Stromal cell of bone marrow (primary cell): ENCODE measurements at places on chromosomes 1 and 21.

DNA sequence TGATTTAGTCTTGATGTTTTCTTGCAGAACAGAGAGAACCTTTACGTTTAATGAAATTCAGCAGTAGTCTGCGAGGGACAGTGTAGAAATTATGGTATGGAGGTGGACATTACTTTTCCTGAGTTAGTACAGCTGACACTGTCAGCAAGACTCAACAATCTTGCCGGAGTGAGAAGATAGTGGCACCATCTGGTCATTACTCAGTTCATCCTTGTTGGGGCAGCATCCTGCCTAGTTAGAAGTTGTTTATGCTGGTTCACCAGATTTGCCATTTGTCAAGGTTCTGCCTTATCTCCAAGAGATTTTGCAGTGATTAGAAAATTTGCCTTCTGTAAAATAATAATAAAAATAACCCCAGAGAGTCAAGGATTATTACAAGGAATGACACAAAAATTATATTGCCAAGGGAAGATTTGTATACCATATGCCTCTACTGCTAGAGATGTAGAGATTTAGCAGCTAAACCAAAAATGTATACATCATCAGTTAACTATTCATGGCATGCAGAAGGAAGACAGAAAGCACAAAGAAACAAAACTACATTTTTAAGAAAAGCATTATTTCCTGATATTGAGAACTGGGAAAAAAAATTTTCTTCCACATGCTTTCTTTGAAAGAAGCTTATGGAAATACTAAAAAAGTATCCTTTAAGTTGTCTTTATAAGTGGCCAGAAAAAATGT, 1967.4 kb downstream of the NCAM2 start:
- no peak for DNase-seq

DNA sequence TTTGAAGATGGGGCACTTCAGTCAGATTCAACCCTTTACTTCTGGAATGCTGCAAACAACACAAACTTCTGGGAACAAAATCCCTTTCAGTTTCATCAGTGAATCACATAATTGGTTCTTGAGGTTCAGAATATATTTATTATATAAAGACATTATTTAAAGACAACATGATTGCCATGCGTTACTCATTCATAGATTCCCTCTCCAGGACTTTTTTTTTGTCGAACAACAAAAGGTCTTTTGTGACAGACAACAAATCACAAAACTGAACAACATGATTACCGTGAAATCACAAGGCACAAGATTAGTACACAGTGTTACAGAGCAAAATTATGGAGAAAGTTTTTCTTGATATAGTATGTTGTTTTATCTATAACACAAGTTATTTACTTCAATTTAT, 1815.0 kb downstream of the NCAM2 start:
- no peak for DNase-seq

DNA sequence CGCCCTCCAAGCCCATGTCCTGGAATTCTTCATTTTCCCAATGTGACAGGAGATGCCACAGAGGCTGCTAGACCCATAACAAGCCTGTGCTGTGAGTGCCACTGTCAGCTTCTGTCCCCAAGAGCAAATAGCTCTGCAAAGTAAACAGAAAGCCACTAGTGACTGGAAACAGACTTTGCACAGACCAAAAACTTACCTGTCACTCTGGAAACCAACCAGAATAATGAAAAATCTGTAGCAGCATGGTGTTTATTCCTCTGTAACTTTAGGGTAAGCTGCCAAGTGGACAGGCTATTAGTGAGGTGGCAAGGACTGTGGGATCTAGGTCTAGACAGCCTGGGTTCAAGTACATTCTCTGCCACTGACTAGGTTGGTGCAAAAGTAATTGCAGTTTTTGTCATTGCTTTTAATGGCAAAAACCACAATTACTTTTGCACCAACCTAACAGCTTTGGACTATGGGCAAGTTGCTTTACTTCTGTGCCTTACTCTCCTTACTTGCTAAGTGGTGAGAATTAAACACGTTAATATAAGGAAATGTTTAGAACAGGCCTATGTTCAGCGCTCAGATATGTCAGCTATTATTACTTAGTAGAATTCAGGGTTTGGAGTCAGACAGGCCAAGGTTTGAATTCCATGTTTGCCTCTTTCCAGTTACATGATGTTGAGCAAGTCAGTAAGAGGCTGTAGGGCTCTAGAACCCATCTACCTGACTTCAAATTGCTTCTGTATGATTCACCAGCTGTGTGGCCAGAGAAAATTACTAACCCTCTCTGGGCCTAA, at the start of gene C8B:
TSS of gene C8B (minus strand) at position 100 of the 782 bp plus-strand sequence. CDS start at position 33, 67 bp downstream.
- no peak for DNase-seq

DNA sequence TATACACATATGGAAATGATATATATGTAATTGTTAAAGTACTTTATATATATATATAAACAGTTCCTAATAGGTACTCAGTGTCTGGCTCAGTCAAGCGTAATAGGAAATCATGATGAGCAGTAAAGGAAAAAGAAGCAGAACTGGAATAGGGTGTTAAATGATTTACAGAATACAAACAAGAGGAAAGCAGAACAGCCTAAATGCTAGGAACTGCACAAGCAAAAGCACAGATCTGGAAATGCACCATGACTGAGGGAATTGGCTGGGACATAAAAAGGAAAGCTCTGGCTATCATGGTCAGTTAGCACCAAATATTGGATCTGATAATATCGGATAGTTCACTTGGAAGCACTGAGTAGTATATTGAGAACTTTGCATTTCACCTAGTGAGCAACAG, 51.8 kb downstream of the SLC44A5 start:
- no peak for DNase-seq

DNA sequence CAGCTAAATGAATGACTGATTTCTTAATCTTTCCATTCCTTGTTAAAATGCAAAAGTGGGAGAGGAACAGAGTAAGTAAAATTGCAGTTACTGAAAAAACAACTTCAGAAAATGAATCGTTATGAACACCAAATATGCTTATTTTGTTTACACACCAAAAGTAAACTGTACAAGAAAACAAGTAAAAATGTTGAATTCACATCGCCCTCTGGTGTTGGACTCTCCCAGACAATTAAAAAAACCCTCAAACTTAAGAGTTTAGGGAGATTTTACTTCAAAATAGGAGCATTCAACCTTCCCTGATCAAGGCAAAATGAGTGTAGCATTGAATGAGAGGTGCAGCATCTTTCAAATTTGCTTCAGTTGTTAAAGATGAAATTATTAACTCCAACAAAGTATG, 19.4 kb upstream of the ESRRG start:
- DNase-seq = no peak

GRCh38 chr1:5937373-5937857, 54.8 kb downstream of the NPHP4 start:
- DNase-seq = no peak

GRCh38 chr1:214332946-214333798, 52.2 kb downstream of the SMYD2 start:
- no peak for DNase-seq

DNA sequence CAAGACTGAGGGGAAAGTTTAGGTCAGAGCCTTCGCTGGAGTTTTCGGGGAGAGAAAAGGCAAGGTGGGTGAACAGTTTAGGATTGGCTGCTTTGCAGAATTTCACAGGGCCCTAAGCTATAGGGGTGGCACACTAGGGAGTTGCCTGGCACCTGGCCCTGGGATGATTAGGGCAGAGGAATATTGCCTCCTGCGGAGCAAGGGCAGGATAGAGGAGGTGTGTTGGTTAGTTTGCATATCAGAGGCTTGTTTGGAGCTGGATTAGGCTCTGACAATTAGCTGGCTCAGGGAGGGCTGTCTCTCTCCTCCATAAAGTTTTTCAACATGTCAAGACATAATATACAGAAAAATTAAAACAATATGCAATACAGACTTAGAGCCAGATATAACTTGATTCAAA, 436.4 kb downstream of the DISC1 start:
- no peak for DNase-seq

DNA sequence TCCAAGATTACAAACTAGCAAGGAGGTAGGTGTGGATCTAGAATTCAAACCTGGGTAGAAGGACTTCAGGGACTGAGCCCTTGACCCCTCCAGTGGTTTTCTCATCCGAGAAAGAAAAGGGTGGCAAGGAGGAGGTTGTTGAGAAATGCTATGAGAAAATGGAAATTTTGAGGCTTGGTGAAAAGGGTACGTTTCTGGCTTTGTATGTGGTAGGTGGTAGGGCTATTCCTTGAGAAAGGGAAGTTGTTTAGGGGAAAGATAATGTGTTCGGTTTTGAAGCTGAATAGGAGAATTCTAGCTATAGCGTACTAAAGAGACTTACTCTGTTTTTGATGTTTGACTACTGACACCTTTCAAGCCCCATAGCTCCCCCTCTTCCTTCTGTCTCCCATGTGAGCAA, 133.8 kb downstream of the CNIH3 start:
- no peak for DNase-seq

- DNase-seq = no peak
Measured at GRCh38 chr1:225354906-225355305, 72.9 kb downstream of the LBR start.

DNA sequence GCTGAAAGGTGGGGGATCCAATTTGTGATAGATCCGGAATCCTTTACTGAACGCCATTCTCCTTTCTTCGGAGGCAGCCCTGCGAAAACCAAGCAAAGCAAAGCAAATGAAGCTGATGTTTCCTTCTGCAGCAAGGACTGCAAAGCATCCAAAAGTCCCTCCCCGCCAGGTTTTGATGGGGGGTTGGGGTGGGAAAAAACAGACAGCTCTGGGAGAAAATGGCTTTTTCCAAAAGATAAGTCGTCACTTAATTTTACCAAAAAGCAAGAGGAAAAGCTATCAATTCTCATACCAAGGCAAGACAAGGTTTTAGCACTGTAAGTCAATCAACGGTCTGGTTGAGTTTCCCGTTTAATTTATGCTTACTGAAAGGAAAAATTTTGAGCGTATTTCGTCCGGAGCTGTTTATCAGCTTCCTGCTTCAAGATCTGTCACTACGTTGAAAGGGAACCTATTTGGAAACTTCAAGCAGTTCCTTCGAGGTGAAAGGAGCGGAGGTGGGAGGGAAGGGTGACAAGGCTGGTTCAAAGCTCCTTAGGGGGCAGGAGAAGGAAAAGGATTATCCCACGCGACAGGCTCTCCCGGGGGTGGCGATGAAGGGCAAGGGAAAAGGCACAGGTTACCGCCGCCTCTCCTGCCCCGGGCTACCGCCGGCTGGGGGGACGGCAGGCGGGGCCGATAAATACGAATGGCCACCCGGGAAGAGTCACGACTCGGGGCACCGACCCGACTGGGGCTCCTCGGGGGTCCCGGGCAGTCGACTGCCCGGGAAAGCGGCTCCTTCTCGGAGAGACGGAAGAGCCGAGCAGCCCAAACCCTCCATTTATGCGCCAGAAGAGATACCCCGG, 750 bp downstream of the SYNJ1 start:
- DNase-seq = no peak

- no peak for DNase-seq
Measured at GRCh38 chr1:165424454-165425216, 20.3 kb downstream of the RXRG start.

DNA sequence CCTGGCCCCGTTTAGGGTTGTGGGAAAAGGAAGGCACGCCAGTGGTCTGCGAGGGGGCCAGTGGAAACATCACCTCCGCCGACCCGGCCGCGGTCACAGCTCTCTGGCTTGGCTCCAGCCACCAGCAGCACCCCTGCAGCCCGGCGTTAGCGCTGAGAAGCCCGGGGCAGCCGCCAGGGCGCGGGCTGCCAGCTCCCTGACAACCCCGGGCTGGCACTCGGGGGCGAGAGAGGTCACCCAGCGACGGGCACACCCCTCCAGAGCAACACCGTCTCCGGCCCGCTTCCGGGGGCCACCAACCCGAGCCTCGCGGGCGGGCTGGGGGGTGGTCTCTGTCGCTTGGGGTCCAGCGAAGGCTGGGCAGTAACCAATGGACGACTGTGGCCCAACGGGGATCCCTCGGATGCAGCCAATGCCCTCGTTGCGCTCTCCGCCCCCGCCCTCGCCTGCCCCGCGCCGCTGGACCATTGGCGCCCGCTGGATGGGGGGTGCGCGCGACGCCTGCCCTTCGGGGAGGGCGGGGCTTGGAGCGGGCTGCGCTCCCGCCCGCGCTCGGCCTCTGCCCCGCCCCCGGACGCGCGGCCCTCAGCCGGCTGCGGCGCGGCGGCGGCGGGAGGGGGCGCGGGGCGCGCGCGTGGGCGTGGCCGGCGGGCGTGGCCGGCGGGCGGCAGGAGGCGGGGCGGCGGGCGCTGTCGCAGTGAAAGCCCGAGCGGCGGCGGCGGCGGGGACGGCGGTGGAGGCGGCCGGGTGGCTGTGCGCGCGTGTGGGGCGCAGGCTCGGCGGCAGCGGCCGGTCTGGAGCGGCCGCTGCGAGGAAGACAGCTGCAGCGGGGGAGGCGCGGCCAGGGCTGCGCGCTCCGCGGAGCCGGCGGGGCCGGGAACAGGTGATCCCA, at the start of gene MAN1C1:
TSS of gene MAN1C1 (plus strand) at position 697 of the 892 bp plus-strand sequence. CDS start 1,007 bp downstream, outside the sequence.
- peak; percentile 71 for DNase-seq

- no peak for DNase-seq
Measured at GRCh38 chr1:243345205-243345604, 89.4 kb downstream of the SDCCAG8 start.
